ENCODE measurements at places on chromosomes 5 and 9.

- no peak for DNase-seq
Measured at GRCh38 chr9:134291961-134292871, 34.0 kb upstream of the RXRA start.

DNA sequence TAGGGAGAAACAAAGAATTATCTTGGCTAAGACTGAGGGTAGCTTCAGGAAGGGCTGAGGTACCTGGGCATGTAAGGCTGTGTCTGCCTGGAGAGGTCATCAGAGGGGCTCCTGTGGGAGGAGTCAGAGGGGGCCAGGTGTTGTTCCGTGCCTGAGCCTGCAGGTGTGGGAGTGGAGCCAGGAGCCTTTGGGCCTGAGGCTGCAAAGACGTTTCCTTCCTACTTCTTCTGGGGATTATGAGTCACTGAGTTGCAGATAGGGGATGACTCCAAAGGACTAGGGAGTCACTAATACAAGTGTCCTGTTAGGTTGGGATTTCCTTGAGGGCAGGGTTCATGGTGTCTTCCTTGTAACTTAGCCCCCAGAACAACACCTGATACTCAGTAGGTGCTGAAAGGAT lies 391.1 kb downstream of the ARHGEF28 start:
- DNase-seq, result no peak

- no peak for DNase-seq
Measured at GRCh38 chr9:133881671-133882381, 110.3 kb downstream of the VAV2 start.

DNA sequence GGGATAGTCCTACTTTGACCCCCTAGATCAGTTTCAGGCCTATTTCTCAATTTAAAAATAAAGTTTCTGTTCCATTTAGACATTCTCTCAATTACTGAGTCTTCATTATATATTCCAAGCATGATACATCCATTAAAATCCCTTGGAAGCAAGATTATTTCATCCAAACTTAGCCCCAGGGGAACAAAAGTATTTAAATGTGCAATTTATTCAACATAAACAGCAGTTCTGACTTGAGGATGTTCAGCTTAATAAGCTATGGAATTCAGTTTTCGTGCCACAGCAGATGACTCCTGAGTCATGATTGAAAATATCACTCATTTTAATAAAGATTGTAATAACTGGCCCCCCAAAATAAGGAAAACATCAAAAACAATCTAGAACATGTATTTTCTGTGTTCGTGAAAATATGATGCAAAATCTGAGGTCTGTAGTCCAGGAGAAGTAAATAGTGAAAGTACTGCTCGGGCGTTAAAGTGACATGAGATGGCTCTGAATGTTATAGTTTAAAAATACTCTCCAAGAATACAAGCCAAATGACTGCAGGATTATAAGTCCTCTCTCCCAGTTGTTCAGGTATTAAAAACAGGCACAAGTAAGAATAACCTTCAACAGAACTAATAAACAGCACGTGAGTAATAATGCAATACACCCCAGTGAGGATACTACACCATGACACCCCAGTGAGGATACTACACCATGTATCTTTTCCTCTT lies 67.1 kb downstream of the RETREG1 start:
- no peak for DNase-seq

DNA sequence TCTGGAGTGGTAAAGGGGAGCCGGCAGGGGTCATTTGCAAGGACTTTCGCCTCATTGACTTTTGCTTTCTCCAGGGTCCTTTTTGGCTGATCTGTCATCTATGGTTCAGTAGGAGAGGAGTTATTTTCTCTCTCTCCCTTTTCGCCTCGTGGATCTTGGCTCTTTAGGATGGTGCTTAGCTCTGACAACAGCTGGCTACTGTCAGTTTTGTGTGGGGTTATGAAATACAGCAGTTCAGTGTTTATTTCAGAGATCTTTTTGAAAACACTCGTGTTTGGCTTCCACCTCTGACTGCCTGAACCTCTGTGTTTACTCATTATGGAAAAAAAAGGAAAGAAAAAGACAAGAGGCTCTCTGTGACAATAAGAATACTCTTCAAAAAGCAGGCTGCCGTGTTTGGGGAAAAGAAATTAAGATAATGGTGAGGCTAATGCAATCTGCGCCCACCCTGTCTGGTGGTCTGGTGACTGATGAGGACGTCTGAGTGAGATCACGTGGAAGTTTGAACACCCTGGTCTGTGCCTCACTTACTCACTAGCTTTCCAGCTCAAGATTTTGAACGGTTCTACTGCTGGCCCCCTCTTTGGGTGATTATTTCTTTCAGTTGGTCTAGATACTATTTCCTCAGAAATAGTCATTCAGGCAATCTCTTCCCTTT lies 567.7 kb downstream of the CAAP1 start:
- no peak for DNase-seq

GRCh38 chr9:3528451-3528850 lies 2.6 kb upstream of the RFX3 start:
- peak; percentile 52 for DNase-seq

- DNase-seq, result no peak
Measured at GRCh38 chr5:14034963-14035362, 90.5 kb upstream of the DNAH5 start.

Measured in stimulated activated CD4-positive, alpha-beta T cell treated with anti-CD3 and anti-CD28 coated beads, Interleukin-2, amount 100 ng/mL, for 24 hours (primary cell).